Kidney glomerular epithelial cell (primary cell): ENCODE measurements at places on chromosomes 5 and 9.

- DNase-seq = no peak
Observed at GRCh38 chr5:68465133-68465532, 249.6 kb downstream of the PIK3R1 start.

DNA sequence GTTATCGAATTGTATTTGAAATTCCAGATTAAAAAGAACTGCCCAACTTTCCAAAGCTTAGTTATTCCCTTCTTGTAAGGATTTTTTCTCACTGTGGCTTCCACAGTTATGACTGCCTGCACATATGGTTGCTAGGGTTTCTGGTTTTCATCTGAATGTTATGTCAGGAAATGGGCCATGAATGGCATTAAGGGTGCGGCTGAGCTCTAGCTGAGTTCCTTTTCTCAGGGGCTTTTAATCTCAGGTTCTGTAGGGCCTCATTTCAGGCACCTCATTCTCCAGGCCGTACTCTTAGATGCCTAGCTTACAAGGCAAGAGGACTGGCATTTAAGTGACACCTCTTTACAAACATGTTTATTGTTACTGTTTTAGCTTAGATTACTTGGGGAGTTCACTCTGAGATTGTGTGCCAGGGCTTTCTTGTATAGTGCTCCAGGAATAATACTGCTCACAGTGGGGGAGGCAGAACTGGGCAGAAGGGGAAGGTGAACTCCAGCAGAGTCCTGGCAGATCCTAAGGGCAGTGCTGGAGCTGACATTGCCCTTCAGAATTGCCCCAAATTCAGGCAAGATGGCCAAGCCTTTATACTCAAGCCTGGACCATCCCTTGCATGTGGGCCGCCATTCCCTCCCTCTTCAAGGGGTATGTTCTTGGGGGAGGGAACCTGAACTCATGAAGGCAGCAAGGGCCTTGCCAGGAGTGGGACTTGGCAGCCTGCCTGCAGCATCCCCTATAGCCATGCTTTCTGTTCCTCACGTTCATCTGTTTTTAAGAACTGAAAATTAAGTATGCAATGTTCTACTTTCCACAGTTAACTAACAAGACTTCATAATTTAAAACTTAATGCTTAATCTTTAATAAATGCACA lies 111.5 kb downstream of the KDM4C start:
- no peak for DNase-seq

GRCh38 chr9:87748881-87749280 lies 23.0 kb downstream of the CTSL start:
- DNase-seq = no peak

DNA sequence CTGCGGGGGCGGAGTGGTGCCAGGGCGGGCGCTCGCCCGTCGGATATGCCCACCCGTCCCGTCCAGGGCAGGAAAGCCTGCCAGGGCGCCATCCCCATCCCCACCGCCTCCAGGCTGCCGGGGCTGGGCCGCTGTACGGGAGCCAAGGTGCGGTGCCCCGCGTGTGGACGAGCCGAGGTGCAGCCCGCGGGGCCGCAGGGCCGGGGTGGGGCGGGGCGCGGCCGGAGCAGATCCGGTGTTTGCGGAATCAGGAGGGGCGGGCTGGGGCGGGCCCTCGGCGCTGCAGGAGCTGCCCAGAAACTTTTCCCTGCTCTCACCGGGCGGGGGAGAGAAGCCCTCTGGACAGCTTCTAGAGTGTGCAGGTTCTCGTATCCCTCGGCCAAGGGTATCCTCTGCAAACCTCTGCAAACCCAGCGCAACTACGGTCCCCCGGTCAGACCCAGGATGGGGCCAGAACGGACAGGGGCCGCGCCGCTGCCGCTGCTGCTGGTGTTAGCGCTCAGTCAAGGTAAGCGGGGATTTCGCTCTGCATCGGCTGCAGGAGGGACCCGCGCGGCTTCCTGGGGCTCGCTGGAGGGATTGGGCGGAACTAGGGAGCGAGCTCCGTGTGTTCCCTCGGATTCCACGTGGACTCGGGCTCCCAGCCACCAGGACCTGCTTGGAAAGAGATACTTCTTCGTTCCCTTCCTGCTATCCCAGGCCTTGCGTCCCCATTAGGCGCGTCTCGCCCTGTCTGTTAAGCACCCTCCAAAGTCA lies at the start of gene ITGA2:
Gene ITGA2, plus strand, starts transcription at position 328 of the 756 bp plus-strand sequence. Its CDS starts 117 bp downstream, at position 445.
- peak; percentile 66 for DNase-seq

DNA sequence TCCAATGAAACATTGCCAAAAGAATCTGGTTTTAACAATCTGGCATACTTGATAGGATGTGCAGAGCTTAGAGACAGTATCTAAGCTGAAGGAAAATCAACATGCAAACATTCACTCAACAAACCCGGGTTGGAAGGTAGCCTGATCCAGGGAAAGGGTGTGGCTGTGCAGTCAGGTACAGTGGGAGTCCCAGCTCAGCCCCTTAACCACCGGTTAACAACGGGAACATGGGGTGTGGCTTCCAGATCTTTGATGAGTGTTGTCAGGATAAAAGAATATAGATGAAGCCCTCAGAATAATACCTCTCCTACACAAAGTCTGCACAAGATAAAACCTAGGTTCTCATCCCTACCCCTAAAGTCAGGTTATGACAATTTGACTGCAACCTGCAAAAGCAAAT lies 127.3 kb downstream of the CDK5RAP2 start:
- no peak for DNase-seq

DNA sequence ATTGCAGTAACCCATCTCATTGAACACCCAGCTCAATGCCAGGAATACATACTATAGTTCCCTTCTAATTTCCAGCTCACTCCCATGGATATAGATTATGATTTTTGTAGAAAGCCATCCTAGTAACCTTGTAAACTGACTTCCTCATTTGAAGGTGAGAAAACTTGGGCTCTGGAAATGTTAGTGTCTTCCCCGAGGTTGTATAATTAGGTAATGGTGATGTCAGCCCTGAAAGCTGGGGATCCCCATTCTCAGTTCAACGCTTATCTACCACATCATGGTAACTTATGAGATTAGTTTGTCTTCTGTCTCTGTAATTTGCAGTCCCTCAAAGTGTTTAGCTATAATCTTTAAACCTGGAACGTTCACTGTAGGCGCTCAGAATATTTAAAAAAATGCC lies 34.6 kb upstream of the PTCH1 start:
- no peak for DNase-seq

DNA sequence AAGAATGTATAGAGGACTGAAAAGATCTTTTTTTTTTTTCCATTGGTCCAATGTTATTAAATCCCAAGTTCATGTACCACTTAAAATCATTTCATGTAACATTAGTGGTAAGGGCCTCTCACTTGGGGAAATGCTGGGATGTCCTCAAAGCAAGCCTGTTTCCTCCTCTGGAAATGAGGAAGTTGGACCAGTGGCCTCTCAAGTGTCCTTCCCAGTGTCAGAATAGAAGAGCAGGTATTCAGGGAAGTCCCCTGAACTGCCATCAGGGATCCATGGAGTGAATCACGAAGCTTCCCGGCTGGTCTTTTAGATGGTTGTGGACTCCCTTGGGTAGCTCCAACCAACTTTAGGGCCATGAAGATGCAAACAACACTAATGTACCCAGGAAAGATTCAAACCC lies 55.2 kb upstream of the AFAP1L1 start:
- no peak for DNase-seq

DNA sequence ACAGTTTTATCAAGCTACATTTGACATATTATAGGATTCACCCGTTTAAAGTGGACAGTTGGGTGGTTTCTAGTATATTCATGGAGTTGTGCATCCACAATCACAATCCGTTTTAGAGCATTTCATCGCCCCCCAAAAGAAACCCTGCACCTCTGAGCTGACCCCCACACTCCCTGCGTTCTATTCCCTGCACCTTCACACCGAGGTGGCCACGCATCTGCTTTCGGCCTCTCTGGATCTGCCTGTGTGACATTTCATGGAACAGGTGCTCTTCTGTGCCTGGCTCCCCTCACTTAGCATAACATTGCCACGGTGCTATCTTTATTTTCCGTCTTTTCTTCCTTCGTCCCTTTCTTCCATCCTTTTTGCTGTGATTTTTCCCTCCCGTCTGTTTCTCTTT lies 32.7 kb downstream of the HRH2 start:
- no peak for DNase-seq

DNA sequence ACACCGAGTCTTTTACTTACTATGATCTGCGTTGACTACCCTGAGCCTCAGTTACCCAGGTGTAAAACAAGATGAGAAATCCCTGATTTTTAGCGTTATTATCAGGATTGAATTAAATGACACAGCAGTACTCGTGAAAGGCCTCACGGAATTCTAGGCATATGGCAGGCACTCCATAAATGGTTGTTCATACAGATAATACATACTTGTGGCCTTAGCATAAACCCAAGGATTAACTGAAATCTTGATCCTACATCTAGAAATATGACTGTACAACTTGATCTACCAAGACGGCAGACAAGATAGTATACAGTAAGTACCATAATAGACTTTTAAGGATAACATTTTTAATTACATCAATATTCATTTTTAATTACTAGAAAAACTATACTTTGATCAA lies 409.8 kb downstream of the BNC2 start:
- DNase-seq = no peak

DNA sequence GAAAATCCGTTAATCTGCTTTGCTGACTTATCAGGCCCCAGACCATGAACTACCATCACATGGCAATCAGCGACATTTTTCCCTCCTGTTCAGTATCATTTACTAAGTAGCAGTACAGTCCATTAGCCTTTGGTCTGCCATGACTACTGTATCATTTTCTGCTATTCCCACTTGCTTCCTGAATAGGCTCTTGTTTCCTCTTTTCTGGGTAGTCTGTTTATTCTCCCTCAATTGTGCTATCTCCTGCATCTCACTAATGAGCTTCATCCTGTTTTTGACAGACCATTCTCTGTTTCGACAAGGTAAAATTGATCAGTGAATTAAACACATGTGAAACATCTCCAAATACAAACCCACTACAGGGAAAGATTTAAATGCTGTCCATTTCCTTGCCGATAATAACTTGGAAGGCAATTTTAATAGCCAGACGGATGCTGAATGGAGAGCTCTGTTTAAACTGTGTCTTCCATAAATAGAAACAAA lies 263.5 kb upstream of the ANKRD55 start:
- no peak for DNase-seq

- DNase-seq = no peak
Observed at GRCh38 chr5:34552686-34553085, 103.4 kb upstream of the RAI14 start.

DNA sequence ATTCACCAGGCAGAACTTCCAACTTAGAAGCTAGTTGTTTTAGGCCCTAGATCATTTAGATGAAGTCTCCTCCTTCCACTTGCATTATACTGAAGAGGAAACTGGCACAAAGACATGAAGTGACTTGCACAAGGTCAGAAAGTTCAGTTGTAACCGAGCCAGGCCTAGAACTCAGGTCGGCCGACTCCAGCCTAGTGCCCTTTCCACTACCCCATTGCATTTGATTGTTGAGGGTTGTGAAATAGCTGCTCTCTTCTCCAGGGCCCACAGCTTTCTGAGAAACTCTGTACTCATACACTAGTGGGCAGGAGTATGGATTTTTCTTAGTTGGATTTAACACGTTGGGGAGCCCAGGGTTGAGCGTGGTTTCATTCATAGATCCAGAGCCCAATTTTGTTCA lies 5.6 kb downstream of the ZNF462 start:
- no peak for DNase-seq

DNA sequence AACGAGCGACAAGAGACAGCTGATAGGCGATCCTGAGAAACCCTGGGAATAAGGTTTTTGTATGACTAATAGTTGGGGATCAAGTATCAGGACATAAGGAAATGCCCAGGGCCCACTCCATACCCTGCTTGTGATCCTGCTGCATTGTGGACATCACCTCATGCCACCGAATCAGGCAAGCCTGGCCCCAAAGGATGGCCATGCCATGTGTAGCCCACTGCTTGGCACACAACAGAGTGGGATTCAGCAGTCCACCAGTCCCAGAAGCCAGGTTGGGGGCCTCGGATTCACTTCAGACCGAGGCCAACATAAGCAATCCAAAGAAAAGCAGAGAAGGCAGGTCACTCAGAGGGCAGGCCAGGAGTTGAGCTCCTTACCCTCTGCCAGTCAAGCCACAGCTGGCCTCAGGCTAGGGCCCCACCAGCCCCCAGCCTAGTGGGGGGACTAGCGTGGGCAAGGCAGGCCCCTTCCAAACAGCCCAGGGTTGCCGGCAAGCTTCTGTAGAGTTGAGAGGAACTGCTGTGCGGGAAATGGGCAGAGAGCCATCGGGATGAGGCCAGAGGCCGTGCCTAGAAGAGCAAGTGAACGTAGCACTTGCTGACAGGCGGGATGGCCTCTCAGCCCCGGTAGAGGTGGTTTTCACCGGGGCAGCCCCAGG lies 5.0 kb downstream of the NOP16 start:
- DNase-seq = no peak

- DNase-seq = no peak
Observed at GRCh38 chr9:113594484-113595299, 131.2 kb downstream of the RGS3 start.

GRCh38 chr5:137617528-137618205 lies 118.2 kb downstream of the KLHL3 start:
- no peak for DNase-seq

DNA sequence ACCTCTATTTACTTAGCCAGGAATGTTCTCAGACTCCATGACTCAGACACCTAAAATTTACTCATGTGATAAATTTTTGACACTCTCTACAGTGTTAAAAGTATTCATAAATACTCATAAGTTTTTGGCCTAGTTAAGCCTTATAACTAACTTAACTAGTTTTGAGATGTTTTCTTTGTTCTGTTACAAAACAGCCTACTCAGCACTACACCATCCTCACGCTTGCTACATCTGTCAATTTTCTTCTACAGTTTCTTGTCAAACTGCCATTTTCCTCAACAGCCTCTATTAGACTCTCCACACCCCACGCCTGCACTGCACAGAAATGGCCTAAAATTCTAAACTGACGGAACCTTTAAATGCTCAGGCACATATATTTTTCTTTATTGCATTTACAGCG lies 195.5 kb downstream of the ANXA1 start:
- no peak for DNase-seq

DNA sequence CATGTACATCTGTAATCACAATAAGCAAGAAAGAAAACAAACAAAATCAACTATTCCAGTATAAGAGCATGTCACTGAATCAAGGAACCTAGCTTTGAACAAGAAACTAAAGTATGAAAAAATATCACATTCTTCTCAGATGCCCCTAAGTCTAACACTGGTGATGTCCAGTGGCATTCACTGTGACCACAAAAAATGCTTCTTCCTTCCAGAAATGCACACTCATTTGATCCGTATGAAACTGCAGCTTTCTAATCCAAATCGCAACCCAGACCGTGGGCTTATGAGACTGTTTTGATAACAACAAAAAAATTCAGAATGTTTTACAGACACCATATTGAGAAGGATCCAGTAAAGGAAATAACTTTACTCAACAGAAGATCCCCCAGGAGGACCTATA lies 320.1 kb upstream of the TARS1 start:
- DNase-seq = no peak

GRCh38 chr5:64646169-64646568 lies 44.1 kb upstream of the SHISAL2B start:
- no peak for DNase-seq
